ENCODE measurements at places on chromosomes 6 and 20.

GRCh38 chr20:21048841-21049273 lies 57.3 kb downstream of the LINC00237 start:
- DNase-seq: peak; percentile 12

DNA sequence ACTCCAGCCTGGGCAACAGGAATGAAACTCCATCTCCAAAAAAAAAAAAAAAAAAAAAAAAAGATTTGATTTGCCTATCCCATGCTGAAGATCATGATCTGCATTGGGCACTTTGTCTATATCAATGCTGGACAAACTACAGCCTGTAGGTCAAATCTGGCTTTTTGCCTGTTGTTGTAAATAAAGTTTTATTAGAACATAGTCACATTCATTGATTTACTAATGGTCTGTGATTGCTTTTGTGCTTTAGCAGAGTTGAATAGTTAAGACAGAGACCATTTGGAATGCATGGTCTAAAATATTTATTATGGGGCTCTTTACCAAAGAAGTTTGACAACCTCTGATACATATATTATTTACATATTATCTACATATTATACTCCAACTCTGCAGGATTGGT lies 14.0 kb downstream of the PBOV1 start:
- no peak for DNase-seq

GRCh38 chr6:43203718-43204095 lies 21.7 kb downstream of the CUL9 start:
- no peak for DNase-seq

DNA sequence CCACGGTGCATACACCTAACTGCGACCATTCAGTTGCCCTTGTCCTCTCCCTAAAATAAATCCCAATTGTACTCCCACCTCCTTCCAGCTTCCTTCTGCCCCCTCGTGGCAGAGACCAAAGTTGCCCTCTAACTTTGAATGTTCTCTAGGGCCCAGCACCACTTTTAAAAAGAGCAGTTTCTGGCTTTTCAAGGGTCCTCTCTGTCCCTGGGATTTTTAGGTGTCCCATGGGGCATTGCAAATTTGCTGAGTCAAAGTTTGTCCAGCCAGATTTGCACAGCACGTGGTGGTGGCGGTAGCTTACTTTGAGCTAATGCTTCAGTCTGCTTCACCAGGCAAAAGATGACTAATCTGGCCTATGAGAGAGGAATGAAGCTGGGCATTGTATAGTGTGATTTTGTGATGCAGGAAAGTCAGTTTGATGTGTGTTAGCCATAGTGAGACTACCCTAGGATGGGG lies 100.2 kb downstream of the PERP start:
- DNase-seq: no peak

DNA sequence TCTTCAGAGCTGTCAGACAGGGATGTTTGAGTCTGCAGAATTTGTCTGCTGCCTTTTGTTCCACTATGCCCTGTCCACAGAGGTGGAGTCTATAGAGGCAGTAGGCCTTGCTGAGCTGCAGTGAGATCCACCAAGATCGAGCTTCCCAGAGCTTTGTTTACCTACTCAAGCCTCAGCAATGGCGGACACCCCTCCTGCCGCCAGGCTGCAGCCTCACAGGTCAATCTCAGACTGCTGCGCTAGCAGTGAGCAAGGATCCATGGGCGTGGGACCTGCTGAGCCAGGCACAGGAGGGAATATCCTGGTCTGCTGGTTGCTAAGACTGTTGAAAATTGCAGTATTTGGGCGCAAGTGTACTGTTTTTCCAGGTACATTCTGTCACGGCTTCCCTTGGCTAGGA lies 28.4 kb upstream of the RAB32 start:
- DNase-seq: no peak

DNA sequence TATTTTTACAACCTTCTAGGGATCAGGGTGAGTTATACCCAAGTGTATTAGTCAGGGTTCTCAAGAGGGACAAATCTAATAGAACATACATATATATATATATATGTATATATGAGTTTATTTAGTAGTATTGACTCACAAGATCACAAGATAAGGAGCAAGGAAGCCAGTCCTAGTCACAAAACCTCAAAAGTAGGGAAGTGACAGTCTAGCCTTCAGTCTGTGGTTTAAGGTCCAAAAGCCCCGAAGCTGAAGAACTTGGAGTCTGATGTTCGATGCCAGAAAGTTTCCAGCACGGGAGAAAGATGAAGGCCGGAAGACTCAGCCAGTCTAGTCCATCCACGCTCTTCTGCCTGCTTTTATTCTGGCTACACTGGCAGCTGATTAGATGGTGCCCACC lies 632.7 kb upstream of the AGPAT4 start:
- DNase-seq: no peak

- no peak for DNase-seq
Observed at GRCh38 chr20:62549029-62549428, 73.2 kb upstream of the GATA5 start.

All from activated CD4-positive, alpha-beta T cell treated with anti-CD3 and anti-CD28 coated beads, Interleukin-2, amount 50 U/mL, for 4 hours (primary cell).